ENCODE measurements at places on chromosomes 1 and 21.

DNA sequence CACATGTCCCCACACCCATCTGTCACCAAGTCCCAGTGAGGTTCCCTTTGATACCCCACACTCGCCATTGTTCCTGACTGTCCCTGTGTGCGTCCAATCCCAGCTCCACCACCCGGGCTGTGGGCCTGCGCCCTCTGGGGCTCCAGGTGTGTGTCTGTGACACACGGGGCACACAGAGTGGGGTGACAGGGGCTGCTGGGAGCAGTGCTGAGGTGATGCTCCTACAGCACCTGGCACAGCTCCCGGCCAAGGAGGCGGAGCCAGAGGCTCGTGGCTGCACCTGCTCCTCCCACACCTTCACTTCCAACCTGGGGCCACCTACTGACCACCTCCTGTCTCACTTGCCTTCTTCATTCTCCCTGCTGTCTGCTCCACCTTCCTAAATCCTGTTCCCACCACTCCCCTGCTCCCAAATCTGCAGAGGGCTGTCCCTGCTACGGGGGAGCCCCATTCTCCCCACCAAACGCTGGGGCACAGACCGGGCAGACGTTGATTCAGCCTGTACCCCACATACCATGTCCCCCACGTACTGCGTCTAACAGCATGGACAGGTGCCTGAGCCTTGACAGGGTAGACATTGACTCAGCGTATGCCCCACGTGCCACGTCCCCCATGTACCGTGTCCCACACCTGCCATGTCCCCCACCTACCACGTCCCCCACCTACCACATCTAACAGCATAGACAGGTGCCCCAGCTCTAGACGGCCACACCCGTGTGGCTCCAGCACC lies 16.4 kb downstream of the WDR4 start:
- DNase-seq, result no peak

GRCh38 chr1:12230549-12231275 lies 882 bp downstream of the VPS13D start:
- no peak for DNase-seq

DNA sequence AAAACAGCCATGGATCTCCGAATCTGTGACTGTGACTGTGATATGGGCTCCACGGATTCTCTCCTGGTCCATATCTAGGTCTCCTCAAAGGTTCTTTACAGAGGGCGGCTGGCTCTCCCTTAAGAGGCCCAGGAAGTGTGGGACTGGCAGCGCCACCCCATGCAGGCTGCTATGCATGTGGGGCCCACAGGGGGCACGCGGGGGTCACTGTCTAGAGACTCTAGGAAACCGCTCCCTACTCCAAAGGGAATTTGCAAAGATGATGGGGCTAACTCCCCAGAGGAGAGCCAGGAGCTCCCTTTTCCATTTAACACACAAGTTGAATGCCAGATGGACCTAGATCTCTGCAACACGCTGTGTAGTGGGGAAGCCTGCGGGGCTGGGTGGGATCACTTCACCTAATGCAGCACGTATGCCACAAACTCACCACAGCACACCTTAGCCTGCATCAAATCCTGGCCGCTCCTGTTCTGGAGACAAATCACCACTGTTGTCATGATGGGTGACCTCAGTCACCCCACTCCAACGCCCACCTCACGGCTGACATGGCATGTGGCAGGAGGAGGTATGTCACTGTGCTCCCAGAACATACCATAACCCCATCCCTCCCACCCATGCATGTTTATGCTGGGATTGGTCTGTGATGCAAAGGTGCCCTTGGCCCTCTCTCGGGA lies 61.7 kb downstream of the SLC45A1 start:
- DNase-seq, result no peak

GRCh38 chr1:55298167-55298894 lies 83.2 kb upstream of the USP24 start:
- DNase-seq, result no peak
